ENCODE measurements at places on chromosomes 3 and 15.

- DNase-seq: no peak
These were observed 90.6 kb downstream of the ATP10A start for GRCh38 chr15:25772500-25772899.

GRCh38 chr15:68829068-68829467, 8.4 kb upstream of the ANP32A start:
- DNase-seq: peak; percentile 77

DNA sequence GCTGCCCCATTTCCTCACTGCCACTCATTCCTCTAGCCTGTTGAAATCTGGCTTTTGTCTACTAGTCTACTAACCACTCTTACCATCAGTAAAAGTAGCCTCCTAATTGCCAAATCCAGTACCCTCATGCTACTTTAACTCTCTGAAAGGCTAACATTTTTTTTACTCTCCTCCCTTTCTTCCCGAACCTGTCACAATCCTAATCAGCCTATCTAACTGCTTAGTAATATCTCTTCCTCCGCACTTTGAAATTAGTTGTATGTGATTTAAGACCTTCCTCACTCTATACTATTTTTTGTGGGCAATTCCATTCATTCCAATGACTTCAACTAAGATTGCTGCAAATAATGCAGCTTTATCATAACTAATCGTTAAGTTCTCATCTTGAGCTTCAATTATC, 3.7 kb downstream of the SENP7 start:
- no peak for DNase-seq

DNA sequence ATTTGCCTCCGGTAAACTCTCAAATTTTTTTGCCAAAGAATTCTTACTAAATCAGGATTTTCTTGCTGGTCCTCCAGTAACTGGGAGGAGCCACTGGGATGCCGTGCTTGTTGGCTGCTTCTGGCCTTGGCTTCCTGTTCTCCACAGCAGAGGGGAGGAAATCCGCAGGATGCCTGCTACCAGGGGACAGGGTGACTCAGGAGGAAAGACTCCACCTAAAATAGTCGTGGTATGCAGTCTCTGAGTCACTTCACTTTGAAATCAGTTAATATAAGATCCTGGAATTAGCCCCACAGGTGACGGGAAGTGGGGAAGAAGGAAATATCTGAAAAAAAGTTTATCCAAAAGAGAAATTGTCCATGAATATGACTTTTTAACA, 6.5 kb upstream of the TM4SF18 start:
- peak; percentile 95 for DNase-seq

DNA sequence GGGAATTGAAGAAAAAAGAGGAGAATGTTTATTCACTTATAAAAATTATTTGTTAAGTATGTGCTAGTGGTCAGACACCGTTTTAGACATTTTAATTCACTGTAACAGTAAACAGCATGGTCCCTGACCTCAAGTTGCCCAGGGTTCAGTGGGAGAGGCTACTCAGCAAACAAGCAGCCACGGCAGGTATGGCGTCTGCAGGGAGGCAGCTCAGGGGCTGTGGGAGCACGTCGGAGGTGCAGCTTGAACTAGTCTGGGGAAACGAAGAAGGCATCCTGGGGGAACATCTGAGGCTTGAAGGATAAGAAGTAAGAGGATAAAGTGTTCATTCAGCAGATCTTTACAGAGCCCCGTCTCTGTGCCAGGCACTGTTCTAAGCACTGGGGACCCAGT, 66.0 kb downstream of the CRTC3 start:
- DNase-seq: no peak

DNA sequence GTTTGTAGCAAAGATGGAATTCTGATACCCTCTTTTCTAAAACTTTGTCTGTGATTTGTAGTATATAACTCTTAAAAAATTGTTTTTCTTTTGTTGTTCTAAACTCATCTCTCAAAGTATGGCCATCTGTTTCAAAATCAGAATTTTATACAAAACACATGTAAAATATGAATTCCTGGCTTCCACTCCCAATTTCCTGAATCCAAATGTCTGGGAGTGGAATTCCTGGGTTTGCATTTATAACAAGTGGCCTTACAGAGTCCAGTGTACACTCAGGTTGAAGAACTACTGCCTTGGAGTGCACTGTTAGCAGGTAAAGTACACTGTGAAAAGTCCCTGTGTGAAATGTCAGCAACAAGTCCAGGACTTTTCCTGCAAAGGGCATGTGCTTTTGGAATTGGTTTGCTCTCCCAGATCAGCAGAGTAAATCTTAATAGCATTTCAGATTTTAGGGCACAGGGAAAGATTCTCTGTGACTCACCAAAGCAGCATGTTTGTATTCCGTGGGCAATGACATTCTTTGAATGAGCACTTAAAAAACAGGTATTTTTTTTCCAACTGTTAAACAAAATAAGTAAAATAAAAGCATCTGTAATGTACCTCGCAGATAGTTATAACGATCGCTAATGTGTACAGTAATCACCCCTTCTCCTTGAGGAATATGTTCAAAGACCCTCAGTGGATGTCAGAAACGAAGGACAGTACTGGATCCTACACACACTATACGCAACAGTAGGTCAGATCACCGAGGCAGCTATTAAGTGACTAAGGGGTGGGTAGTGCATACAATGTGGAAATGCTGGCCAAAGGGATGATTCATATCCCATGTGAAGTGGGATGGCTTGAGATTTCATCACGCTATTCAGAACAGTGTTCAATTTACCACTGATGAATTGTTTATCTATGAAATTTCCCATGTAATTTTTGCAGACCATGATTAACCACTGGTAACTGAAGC, 2.0 kb upstream of the CLDN16 start:
- no peak for DNase-seq

All from Kasumi-1 (cell line).